ENCODE measurements at places on chromosomes 5 and 9.

GRCh38 chr5:117594166-117594565 is 1019.5 kb upstream of the SEMA6A start:
- no peak for DNase-seq

- DNase-seq = no peak
Observed at GRCh38 chr5:135238622-135239452, 160.2 kb downstream of the MACROH2A1 start.

- DNase-seq = no peak
Observed at GRCh38 chr5:154015071-154015693, 23.5 kb downstream of the FAM114A2 start.

GRCh38 chr9:93886911-93887310 is 68.2 kb downstream of the BARX1 start:
- DNase-seq = no peak

- no peak for DNase-seq
Observed at GRCh38 chr9:129380961-129381401, 202.9 kb upstream of the IER5L start.

GRCh38 chr9:33731142-33731541 is 64.2 kb upstream of the PRSS3 start:
- no peak for DNase-seq

- no peak for DNase-seq
Observed at GRCh38 chr9:108568093-108568492, 287.7 kb downstream of the ACTL7B start.

- no peak for DNase-seq
Observed at GRCh38 chr9:93234600-93234999, 50.7 kb downstream of the WNK2 start.

GRCh38 chr5:130116462-130116861 is 212.2 kb downstream of the CHSY3 start:
- DNase-seq = no peak

- DNase-seq = no peak
Observed at GRCh38 chr9:124710766-124711165, 60.3 kb downstream of the NR6A1 start.

GRCh38 chr5:92328584-92329259 is 945.6 kb upstream of the ARRDC3 start:
- no peak for DNase-seq

DNA sequence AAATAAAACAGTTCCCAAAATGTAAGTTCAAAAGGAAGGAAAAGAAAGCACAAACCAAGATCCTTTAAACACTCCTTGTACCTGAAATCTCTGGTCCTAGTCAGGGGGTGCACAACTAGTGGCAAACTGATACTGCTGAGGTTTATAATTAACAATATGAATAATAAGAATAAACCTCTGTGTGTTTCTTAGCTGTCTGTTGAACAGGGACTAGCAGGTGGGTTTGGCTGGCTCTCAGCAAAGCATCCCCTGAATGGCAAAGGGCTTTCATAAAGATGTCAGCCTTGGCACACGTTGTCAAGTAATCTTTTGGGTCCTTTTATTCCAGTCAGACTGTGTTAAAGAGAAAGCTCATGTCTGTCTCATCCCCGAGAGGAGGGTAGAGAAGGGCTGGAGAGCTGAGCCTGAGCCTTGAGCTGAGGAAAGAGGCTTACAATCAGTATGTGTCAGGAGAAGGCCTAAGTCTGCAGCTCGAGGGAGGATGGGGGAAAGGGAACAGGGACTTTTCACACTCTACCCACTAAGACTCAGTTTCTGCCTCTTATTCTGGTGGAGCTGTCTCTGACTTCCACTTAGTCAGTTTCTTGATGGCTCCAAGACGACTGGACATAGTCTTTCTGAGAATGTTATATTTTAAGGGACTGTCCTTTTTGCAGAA is 123.0 kb downstream of the GALNT10 start:
- DNase-seq = no peak
